Fibroblast of villous mesenchyme (primary cell): ENCODE measurements at places on chromosomes 3 and 15. TPM values are rescaled to one million over a fixed set of nuclear protein-coding genes. Genes with fewer than 3 reads are reported as not detected.

Gene TMEM212
- not detected in 2 replicates for total RNA-seq

Gene DNAH1
- 4.7 and 4.8 TPM in 2 replicates for total RNA-seq

Gene IGF2BP2
- 62.5 and 67.8 TPM in 2 replicates for total RNA-seq

Gene PARP16
- 3.0 and 4.5 TPM in 2 replicates for total RNA-seq

Gene STX19
- not detected in 2 replicates for total RNA-seq

Gene ASB14
- not detected in 2 replicates for total RNA-seq

DNA sequence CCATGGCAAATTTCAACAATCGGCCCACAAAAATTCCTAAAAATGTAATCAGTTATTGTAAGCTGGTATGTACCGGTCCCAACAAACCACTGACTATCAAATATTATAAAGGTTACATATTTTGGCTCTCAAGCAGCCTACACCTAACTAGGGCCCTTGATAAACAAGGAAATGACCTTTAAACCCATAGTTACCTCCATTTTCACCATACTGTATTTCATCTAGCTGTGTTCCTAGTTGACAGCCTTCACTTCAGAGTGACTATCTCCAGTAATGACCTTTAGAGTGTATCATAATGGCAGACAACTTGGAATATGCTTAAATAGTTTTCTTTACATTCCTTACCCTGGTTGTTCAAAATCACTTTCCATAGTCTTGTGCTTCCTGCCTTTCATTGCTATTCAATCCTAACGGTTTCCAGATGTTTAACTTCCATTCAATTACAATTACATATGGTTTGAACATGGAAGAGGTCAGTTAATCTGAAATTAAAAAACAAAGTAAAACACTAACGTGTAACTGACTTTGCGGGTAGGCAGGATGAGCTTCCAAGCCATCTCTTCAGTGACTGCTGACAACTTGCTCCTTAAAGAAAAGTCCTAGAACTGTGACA, 111.9 kb upstream of the TSC22D2 start:
- no peak for DNase-seq

DNA sequence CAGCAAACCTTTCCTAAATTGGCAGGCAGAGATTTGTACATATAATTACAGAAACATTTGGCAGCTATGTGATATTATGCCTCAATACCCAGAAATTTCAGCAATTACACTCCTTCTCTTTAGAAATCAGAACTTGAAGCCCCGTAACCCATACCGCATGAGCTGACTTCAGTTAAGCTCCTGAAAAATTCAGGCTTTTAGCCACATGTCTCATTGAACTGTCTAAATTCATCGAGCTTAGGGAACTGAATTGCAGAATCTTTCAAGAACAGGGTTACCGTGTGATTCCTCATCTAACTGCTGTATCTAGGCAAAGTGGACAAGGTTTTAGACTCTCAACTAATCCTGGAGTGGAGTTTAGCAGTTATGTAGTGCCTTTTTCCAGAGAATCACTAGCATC, 333.0 kb downstream of the EPHA3 start:
- DNase-seq, result no peak

GRCh38 chr3:47761046-47761445, 20.6 kb downstream of the SMARCC1 start:
- DNase-seq, result no peak

DNA sequence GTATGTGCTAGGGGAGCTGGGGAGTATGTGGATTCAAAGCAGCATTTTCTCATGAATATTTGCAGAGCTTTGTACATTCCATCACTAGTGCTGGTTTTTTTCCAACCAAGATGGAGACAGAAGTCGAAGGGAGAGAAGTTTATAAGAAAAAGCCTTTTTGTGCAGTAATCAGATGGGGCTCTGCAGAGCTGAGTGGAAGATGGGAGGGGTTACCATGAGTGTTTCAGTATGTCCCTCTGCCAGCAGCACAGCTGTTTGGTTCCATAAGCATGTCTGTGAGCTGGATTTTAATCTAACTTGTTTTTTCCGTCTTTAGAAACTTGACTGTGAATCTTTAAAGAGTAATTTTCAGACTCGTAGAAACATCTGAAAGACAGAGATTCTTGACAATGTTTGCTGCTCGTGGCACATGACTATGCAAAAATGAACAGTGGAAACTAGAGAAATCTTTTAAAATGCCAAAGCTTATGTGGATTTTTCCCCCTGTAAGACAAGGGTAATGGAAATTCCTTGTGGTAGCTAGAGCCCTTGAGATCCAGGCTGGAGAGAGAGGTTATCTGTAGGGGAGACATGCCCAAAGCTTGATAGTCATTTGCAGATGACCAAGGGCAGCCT, 20.3 kb downstream of the STARD9 start:
- peak; percentile 54 for DNase-seq

- no peak for DNase-seq
Observed at GRCh38 chr3:94481226-94481898, 418.5 kb downstream of the NSUN3 start.

GRCh38 chr3:49869525-49870126, at the start of gene CAMKV:
Gene CAMKV, minus strand, starts transcription at chr3:49869906. Its CDS starts 7,518 bp downstream, at chr3:49862388.
- DNase-seq, result no peak

- peak; percentile 79 for DNase-seq
Observed at GRCh38 chr3:44323341-44323955, 15.1 kb upstream of the TCAIM start.

GRCh38 chr3:118447339-118447738, 587.3 kb downstream of the IGSF11 start:
- DNase-seq, result no peak
